ENCODE measurements at places on chromosomes 1 and 21.
A peak's percentile ranks its signal among the peaks of the same experiment; 100 is the strongest.

GRCh38 chr1:181208083-181208482 lies 119.6 kb downstream of the IER5 start:
- no peak for DNase-seq

DNA sequence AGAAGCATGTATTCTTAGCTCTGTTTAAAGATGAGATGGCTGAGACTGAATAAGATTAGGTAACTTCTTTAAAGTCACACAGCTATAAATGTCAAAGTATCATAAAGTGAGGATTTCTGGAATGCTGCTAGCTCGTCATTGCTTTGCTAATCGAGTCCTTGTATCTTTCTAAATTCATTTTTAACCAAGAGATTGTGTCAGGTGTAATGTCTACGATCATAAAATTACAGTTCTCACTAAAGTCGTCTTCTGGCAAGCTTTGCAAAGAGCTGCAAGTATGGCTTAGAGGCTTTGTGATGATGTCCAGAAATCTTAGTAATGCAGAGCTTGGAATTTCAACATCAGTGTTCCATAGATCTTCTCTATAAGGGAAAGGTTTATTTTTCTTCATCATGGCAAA lies 569.8 kb downstream of the LMO4 start:
- DNase-seq, result no peak

DNA sequence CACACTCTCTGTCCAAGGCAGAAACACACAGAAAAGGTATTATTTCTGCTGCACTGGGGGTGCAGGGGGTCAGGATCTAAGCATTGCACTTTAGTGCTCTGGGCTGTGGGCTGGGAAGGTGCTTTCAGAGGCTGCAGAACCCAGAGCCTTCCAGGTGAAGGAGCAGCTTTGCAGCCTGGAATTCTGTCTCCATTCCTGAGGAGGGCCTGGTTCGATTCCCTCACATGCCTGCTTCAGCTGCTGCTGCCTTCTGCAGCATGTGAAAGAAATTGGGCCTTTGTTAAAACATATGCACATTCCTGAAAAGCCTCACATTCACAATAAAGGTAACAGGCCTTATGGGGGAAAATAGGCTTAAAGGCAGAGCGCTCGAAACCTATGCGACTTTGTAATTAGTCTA lies 35.9 kb downstream of the VTCN1 start:
- no peak for DNase-seq

- DNase-seq, result no peak
Measured at GRCh38 chr21:36710729-36711048, 11.8 kb downstream of the SIM2 start.

GRCh38 chr1:87140831-87141540 lies 187.7 kb upstream of the LMO4 start:
- DNase-seq, result peak; percentile 39

GRCh38 chr1:209512821-209513220 lies 70.7 kb upstream of the CAMK1G start:
- no peak for DNase-seq

DNA sequence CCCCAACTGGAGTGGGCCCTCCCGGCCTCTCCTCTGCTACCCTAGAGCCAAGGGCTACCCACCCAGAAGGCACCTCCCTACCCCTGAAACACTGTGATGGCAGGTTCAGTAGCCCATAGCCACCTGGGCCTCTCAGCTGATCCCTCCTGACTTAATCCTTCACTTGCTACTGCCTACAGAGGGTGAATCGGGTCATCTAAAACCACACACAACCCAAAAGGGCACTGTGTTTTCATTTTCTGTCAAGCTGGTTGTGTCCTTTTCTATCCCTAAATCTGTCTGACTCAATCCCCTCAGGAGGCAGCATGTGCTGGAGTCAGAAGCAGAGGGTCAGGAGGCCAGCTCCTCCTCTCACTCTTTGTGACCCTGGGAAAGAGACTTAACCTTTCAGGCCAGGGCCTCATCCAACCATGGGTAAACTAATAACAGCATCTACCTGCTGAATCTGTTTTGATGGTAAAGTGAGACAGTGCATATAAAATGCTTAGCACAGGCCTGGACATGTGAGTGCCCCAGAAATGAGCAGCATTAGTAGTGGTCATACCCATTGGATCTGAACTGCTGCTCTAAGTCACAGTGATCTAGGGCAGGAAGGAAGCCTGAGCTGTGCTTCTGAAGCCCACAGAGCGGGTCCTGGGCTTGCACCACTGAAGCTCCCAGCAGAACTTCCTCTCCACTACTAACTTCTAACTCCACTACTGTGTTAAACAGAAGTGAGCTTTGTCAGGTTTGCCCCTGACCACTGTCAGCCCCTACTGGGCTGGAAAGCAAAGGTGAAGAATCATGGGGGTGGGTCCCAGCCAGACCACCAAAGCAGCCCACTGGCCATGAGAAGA lies 11.0 kb downstream of the PMVK start:
- no peak for DNase-seq

DNA sequence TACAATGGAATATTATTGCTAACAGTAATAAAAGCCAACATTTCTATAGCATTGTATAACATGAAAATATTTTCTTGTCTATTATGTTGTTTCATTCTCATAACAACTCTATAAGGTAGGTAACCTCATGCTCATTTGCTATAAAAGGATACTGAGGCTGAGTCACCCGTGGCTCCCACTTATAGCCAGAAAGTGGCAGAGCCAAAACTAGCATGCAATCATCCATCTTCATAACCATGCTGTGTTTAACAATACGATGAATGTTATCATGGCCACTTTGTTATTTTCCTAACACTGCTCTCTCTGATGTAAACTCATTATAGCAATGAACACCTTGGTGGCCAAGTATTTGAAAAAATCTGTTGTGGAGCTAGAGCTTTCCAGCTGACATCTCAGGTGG lies 80.8 kb upstream of the JUN start:
- no peak for DNase-seq

GRCh38 chr1:44787506-44787905 lies 464 bp downstream of the BEST4 start:
- no peak for DNase-seq

- no peak for DNase-seq
Measured at GRCh38 chr1:226248091-226248490, 24.6 kb downstream of the MIXL1 start.

GRCh38 chr1:217891966-217892365 lies 260.8 kb downstream of the SPATA17 start:
- no peak for DNase-seq

- no peak for DNase-seq
Measured at GRCh38 chr1:15393475-15394257, 16.0 kb upstream of the EFHD2 start.

GRCh38 chr1:239868058-239868832 lies 223.4 kb upstream of the FMN2 start:
- DNase-seq, result no peak

DNA sequence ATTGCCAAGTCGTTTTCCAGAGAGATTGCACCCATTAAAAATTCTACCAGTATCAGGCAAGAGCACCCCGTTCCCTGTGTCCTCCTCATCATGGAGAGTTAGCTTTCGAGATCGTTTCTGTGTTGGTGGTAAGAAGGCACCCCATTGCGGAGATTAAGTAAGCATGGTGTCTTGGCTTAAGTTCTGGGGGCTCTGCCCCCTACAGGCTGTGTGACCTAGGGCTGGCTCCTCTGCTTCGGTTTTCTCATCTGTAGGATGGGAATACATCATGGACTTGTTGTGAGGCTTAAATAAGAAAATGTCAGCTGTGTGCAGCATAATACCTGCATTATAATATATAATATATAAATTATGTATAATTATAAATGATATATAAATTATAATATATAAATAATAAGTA lies 36.8 kb upstream of the TENT5C start:
- no peak for DNase-seq

DNA sequence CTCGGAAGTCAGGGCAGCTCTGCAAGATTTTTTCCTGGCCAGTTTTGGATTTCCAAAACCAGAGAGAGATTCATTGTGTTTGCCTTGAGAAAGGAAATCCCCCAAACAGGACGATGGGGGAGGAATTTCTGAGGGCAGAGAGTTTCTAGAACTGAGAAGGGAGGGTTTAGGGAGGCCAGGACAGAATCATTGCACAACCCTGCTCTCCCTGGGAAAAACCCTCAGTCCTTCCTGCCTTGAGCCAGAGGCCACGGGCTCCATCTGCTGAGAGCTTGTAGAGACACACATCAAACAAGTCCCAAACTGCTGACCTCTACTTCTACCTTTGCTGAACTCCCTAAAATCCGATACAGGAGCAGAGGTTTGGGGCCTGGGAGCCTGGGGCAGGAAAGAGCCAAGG lies 99.7 kb downstream of the NMNAT2 start:
- peak; percentile 82 for DNase-seq

DNA sequence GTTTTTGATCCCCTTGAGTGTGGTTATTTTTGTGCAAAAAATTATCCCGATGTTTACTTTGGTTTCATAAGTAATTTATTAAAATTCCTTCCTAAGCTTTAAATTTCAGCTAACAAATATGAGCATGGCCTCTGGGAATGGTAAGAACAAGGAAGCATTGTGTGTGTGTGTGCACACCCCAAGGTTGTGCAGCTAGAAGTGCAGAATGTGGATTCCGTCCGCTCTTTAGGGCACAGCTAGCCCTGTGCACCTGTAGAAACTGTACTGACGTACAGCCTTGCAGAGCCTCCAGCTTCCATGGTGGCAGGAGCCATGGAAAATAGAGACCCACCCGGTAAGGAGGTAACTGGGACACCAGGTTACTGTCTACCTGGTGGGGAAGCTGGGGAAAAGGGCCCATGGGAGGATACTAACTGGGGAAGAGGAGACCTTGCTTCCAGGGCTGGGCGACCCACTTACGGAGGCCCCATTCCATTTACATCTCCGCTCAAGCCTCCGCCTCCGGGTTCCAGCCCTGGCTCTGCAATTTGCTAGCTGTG lies 54.7 kb downstream of the B3GALT5 start:
- no peak for DNase-seq

GRCh38 chr1:201603613-201604232 lies 64.8 kb downstream of the NAV1 start:
- DNase-seq, result no peak

DNA sequence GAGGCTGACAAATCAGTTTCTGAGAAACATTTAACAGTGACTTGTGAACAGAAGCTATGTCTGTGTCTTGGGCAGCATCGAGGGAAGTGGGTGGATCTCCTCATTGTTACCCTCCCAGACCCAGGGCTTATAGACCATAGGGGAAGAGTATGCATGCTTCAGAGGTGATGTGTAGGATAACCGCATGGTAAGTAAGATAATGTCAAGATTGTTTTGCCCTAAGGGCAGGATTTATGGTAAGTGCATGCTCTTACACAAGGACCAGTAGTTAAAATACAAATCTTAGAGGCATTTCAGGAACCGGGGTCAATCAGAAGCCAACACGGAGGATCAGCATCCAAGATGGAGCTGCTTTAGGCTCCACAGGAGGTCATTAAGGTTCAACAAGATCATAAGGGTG lies 7.7 kb upstream of the PRMT2 start:
- DNase-seq, result no peak

DNA sequence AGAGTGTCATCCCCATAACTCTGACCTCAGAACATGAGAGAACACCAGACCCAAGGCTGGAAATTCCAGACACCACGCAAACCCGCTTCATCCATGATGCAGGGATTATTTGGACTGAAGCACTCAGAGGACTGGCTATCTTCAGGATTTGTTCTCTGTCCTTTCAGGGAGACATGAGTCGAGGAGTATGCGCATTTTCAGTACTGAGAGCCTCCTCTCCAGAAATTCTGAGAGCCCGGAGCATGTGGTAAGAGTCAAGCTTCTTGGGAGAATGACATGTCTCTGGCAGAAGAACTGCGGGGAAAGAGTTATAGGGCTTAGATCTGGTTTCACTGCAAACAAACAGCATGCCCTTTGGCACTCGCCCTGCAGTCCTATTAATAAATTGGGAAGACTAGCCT lies 6.9 kb downstream of the LAX1 start:
- DNase-seq, result no peak

GRCh38 chr21:19321688-19322087 lies 918.1 kb upstream of the TMPRSS15 start:
- no peak for DNase-seq

GRCh38 chr1:181104790-181105133 lies 16.3 kb downstream of the IER5 start:
- no peak for DNase-seq

DNA sequence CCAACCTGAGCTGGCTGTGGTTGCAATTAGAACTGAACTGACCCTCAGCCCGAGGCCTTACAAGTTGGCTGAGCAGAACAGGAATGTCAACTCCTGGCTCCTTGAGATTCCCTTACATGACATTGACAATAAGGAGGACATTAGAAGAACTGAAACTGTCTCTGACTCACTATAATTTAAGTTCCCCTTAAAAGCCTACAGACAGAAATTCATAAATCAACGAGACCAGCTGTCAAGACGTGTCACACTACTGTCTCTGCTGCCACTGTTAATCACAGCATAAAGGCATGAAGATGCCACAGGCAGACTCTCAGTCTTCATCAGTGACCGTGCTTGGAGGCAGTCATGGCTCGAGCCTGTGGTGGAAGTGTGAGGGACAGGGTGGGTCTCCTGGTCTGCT lies 168.8 kb downstream of the GABPA start:
- DNase-seq, result no peak

DNA sequence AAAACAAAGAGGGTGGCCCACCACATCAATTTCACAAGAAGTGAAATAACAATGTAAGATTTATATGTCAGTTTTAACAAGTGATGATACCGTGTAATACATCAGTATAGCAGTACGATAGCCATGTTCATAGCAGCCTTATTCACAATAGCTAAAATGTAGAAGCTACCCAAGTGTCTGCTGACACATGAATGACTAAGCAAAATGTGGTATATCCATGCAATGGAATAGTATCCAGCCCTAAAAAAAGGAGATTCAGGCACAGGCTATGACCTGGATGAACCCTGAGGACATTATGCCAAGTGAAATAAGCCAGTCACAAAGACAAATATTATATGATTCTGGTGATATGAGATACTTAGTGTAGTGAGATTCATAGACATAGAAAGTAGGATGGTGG lies 18.0 kb downstream of the KIF26B start:
- no peak for DNase-seq

DNA sequence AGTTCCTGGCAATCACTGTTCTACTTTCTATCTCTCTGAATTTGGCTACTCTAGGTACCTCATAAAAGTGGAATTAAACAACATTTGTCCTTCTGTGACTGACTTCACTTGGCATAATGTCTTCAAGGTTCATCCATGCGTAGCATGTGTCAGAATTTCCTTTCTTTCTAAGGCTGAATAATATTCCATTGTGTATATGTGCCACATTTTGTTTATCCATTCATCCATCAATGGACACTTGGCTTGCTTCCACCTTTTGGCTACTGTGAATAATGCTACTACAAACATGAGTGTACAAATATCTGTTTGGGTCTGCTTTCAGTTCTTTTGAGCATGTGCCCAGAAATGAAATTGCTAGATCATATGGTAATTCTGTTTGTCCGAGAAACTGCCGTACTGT lies 14.7 kb downstream of the CACHD1 start:
- no peak for DNase-seq

GRCh38 chr1:85502625-85503083 lies 37.7 kb upstream of the DDAH1 start:
- peak; percentile 34 for DNase-seq

DNA sequence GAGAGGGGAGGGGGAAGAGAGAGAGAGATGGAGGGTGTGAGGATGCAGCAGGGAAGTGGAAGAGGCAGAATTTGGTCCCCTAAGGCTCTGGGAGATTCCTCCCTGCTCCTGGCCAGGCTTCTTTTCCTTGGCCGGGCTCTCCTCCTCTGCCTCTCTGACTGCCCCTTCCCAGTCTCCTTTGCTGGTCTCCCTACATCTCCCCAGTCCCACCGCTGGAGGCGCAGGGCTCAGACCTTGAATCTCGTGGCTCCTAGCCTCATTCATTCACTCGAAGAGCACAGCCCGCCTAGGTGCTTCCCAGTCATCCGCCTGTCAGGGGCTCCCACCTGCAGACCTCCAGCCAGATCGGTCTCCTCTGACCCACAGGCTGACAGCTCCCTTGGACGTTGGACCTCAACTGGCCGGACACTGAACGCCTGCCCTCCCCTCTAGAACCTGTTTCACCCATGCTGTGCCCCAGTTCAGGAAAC lies 76.5 kb downstream of the VWA5B1 start:
- peak; percentile 85 for DNase-seq

Data from AG08396 (cell line).